ENCODE measurements at places on chromosomes 3 and 15.

DNA sequence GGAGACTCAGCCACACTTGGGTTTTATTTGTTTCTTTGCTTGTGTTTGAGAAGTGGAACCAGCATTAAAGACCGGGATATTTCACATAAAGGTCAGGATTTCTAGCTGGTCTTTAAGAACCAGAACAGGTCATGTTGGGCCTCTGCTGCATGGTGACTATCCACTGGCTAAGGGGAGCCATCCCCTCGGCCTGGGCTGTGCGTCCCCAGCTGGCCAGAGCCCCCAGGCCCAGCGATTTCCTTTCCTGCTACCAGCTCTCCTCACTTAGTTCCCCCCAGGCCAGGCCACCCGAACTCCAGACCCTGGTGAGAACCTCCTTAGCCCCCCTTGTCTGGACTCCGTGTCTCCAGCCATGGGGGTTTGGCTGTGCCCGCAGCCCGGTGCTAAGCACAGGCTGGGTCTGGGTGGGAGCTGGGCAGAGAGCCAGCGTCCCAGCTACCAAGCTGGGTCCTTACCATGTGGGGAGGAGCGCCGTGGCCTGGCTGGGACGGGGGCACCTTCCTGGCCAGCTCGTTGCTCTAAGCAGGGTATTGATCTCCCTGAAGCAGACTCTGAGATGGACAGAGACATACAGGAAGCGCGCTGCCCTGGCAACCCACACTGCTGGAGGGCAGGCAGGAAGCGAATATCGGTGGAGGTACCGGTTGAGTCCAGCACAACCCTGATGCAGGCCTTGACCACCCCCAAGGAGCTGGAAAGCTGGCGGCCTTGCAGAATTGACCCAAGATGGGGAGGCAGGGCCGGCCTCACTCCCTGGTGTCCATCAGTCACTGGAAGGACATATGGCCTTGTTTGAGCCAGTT is 49.4 kb downstream of the KLF15 start:
- DNase-seq = no peak

- no peak for DNase-seq
These were observed 61.4 kb upstream of the COL8A1 start for GRCh38 chr3:99576904-99577559.

DNA sequence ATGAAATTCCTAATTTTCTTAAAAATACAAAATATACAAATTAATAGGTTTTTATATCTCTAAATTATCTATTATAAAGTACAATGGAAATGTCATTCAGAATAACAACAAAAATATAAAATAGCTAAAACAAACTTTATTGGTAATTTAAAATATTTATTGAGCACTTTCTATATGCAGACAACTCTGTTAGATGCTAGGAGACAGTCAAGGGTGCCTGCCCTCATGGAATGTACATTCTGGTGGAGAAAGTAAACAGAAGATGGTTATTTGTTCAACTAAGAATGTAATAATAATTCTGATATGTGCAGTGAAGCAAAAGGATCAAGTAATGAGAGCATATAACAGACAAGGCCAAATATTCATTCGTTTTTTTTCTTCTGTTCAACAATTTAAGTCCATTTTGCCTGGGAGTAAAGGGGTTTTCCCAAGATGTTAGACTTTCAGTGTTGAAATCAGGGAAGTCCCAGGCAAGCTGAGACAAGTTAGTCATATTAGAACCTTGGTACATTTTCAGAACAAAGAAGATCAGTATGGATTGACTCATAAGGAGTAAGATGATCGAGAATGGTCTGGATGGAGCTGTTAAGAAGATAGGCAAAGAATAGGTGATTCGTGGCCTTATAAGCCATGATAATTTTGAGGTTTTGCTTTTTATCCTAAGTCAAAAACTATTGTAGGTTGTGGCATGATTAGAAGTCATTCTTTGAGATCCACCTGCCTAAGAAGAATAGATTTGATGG is 150.2 kb upstream of the MLF1 start:
- no peak for DNase-seq

- no peak for DNase-seq
These were observed 27.4 kb downstream of the CLK3 start for GRCh38 chr15:74642734-74643664.

DNA sequence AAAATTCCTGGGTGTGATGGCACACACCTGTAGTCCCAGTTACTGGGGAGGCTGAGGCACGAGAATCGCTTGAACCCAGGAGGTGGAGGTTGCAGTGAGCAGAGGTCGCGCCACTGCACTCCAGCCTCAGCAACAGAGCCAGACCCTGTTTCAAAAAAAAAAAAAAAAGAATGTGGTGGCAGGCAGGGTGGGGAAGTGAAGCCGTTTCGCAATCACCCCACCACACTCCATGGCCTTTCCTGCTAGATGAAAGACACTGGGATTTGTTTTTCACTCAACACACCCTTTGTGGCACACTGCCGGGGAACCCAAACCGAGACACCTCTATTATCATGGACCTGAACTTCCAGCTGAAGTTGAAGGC is 172.4 kb upstream of the IQSEC1 start:
- no peak for DNase-seq

- no peak for DNase-seq
These were observed 22.9 kb downstream of the SYNM start for GRCh38 chr15:99127773-99128172.

DNA sequence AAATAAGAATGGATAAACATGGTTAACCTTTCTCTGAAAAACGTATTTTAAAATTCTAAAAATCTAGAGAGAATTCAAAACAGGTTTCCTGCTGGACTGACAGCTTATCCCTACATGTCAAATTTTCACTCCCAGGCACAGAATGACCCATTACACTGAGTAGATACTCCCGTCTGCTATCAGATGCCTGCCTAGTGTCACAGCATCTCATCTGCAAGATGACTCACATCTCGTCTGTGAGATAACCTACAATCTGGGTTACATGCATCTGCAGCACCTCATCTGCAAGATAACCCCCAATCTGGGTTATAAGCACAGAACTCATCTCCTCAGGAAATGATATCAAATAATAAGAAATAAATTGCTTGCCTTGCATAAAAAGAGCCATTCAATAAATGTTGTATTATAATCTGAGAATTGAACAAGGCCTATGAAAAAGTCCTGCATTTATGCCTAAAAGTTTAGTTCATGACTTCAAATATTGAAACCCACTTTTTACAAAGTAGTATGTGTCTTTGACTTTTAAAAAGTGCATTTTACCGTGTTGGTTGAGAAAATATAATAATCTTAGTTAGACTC is 188.3 kb upstream of the THBS1 start:
- DNase-seq = no peak

GRCh38 chr3:105997800-105998526 is 129.2 kb upstream of the CBLB start:
- DNase-seq = no peak

DNA sequence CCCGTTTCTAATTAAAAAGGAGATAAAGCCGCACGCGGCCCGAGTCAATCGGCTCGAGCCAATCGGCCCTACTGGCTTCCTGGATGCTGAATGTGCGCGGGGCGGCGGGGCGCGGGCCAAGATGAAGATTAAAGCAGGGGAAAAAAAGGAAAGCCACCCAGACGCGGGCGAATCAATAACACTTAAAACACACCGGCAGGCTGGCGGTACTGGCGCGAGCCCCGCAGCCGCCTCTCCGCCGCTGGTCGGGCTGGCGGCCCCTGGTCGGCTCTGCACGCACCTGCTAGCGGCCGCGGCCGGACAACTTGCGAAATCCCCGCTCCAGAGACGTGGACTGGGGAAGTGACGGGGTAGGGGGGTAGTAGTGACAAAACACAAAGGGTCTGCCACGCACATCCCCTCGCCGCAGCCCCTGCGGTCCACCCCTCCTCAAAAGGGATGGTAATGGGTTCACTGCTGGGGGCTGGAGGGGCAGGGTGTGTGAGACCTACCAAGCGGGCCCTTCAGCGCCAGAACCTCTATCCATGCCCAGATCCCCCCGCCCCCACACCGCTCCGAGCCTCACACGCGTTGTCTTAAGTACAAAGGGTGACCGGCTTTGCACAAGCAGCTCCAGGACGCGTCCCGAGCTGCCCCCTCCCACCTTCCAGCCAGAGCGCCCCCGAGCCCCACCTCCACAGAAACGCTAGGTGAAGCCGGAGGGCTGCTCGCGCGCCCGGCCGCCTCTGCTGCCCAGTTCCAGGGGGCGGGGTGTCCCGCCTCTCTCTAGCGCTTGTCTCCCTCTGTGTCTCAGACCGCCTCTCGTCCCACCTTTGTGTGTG is 1.4 kb downstream of the WNT7A start:
- no peak for DNase-seq

DNA sequence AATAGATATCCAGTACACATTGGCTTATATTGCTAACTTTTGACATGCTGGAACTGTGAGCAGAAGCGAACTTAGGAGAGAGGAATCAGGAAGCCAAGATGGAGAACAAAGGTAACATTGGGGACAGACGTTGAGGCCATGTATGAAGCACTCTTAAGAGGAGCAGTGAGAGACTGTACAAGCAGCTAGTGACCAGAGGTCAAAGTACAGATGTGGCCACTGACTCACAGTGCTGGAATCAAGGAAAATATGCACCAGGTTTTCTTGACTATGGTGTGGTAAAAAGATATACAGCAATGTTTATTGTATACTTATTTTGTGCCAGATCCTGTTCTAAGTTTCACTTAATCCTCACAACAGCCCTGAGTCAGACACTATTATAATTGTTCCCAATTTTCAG is 2.0 kb upstream of the IL20RB start:
- DNase-seq = no peak

GRCh38 chr3:169836942-169837275 is 24.2 kb upstream of the LRRC34 start:
- DNase-seq = no peak

DNA sequence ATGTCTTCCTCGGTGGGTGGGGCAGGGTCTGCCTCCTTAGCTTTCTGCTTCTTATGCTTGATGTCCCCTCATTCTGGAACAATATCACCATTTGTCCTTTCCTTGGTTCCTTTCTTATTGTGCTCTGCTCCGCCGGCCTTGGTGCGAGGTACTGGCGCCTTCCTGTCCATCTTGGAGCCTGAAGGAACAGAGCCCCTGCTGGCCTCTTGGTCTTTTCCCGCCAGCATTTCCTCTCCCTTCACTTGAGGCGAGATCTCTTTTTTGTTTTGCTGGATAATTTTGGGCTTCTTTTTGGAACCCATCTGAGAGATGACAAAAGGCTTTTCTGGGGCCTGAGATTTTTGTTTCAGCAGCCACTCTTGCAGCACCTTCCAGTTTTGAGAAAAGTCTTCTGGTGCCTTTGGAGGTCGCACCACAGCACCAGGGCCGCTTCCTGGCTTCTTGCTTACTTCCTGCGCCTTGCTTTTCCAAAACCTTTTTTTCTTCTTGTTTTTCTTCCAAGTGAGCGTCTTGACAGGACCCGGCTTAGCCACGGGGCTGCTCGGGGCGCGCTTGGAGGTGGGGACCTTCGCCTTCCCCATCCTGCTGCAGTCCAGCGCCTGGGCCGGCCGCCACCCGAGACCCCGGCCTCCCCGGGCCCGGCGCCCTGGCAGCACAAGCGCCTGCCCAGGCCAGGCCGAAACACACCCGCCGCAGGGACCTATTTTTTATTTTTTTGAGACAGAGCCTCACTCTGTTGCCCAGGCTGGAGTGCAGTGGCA is 127.1 kb downstream of the KLF13 start:
- DNase-seq = no peak

GRCh38 chr3:133964547-133964946 is 65.2 kb downstream of the SLCO2A1 start:
- DNase-seq = no peak

GRCh38 chr3:114207768-114208167 is 28.9 kb upstream of the DRD3 start:
- no peak for DNase-seq

- DNase-seq = no peak
These were observed 40.6 kb downstream of the ARNT2 start for GRCh38 chr15:80444680-80445251.

- no peak for DNase-seq
These were observed 82.0 kb downstream of the CHCHD4 start for GRCh38 chr3:14042680-14043079.

- DNase-seq = no peak
These were observed 54.3 kb downstream of the SMAD6 start for GRCh38 chr15:66756295-66756694.
